NCI-H1092 (cell line): ENCODE measurements at places on chromosomes 7 and 10.

DNA sequence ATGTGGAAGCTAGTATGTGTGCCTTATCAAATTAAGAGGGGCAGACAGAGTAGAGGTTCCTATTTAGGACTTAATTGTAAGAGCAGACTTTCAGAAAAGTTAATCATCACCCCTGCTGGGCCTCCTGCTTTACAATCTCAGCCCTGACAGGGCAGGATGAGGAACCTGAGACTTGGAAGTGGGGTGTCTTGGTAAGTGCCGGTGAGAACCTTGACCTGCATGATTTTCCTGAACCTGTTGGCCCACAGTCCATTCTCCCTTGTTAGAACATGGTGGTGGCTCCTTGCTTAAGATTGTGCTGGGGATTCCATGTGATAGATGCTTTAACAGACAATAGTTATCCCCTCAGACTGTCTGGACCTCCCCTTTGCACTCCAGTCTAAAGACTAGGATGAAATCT, 141.7 kb upstream of the TMEM72 start:
- no peak for DNase-seq

DNA sequence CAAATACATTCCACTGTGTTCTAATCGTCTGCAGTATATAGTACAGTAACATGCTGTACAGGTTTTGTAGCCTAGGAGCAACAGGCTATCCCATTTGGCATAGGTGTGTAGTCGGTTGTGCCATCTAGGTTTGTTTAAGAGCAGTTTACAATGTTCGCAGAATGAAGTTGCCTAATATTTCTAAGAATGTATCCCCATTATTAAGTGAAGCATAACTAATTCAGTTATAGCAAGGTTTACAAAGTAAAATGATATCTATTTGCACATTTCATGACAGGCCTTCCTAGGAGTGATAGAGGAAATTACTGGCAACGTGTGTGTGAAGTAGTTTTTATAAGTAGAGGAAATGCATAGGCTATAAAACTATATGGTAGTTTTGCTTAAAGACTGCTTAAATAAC, 4.0 kb downstream of the CREM start:
- no peak for DNase-seq

GRCh38 chr10:4672201-4672600, 153.8 kb upstream of the AKR1E2 start:
- no peak for DNase-seq

- no peak for DNase-seq
Observed at GRCh38 chr7:132210821-132211220, 365.4 kb downstream of the PLXNA4 start.
